Suppressor macrophage treated with lipopolysaccharide for 1 hour (primary cell): ENCODE measurements at places on chromosomes 4 and X.
A peak's percentile ranks its signal among the peaks of the same experiment; 100 is the strongest.

DNA sequence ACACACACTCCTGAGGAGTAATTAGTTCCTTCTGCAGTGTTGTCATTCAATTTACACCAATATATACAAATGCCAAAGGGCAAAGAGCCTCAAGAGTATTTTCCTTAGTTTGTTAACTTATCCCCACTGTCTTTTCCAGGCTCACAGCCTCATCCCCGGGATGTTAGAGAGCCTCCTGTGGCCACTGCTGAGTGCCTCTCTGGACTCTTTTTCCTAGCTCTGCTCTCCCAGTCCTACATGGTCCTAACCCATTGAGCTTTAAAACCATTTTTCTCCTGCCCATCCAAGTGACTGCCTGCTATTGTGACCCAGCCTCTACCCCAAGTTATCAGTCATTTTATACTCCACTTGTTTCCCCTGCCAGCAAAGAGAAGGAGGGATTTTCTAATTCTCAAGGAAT lies 23.5 kb upstream of the TTC29 start:
- DNase-seq, result no peak

- DNase-seq, result peak; percentile 72
Measured at GRCh38 chrX:130086447-130087206, 23.7 kb downstream of the ELF4 start.

DNA sequence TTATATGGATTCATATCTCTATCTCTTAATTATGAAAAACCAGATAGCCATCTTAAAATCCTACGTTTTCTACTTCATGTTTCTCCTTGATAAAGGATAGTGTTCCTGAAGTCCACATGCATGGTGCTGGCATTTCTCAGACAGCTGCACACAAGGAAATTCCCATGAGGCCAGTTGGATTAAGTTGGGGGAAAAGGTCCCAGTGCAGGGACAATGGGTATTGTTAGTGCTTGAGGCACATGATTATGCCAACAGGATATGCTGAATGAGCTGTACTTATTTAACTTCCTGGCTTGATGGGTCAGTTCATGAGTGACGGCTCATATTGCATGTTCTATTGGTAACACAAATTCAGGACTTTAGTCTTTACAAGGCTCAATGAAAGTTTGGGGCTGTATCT lies 913.9 kb upstream of the NDST4 start:
- DNase-seq, result no peak

DNA sequence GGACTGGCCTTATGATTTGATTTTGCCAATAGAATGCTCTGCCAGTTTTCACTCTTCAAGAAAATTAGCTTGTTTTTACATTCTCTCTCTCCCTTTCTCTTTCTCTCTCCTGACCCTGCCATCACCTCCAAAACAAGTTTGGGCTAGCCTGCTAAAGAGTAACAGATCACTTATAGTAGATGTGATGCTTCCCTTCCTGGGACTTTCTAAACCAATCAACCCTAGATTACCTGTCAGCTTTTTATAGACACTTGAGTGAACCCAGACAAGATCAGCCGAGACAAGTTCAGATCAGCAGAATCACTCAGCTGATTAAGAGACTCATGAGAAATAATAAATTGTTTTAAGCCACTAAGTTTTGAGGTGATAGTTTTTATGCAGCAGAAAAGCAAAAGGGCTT lies 521.2 kb downstream of the ANKRD50 start:
- no peak for DNase-seq

DNA sequence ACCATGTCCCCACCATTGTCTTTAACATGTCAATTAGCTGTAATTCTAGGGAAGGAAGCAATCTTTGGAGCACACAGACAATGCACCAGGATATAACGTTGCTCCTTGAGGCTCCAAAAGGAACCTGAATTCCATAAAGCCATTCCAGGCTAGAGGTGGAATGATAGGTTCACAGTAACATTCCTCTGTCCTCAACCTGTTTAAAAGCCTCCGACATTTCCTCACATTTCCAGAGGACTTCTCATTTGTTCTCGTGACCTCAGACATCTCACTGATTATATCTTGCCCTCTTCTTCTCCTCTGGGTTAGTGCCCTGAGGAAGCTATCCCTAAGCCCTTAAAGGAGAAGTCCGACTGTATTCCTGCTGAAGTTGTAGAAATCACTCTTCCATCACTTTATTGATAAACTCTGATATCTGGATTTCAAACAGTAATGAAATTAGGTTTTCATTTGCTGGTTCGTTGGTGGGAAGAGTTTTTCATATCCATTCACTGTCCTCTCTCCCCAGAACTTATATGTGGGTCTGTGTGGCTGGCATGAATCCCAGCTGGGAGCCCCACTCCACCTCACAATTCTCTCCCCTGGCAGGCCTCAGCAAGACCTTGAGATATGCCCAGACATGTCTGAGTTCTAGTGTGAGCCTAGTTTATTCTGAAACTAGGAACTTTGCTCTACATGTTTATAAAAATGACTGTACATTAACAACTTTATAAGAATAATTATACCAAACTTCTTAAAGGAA lies 44.2 kb upstream of the PRSS12 start:
- DNase-seq, result no peak

DNA sequence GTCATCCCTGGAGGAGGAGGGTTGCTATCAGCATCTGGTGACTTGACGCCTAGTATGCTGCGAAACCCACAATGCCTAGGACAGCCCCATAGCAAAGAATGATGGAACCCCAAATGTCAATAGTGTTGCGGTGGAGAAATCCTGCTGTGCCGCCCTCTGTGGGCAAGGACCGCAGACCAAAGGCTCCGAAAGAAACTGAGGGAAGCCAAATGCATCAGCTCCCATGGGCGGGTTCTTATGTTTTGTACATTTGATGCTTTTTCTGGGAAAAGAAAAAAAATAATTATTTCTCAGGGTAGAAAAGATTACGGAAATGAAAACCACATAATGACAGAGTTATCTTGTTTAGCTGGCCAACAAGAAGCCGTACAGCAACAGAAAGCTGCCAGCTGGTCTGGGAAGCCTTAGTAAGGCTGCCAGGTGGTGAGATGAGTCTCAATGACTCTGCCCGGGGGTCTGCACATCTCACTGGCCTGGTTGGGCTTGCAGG lies 95.0 kb upstream of the TBL1X start:
- DNase-seq, result no peak

GRCh38 chr4:109913596-109914241 lies 1.0 kb downstream of the EGF start:
- no peak for DNase-seq

DNA sequence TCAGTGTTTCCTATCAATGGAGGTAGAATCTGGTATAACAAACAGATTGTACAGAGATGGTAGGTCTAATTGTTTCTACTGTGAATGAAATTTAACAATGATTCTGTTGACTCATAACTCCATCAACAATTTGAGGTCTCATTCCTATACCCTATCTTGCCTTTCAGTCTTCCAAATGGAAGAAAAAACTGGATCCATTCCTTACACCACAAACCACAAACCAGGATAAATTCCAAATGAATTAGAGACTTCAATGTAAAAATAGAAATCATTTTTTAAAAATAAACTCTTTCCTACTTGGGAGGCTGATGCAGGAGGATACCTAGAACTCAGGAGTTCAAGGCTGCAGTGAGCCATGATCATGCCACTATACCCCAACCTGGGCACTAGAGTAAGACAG lies 114.4 kb upstream of the WDR44 start:
- no peak for DNase-seq

- DNase-seq, result no peak
Measured at GRCh38 chrX:2507904-2508627, 7.3 kb upstream of the DHRSX start.

- DNase-seq, result no peak
Measured at GRCh38 chrX:47484885-47485284, 1.9 kb upstream of the ZNF41 start.

GRCh38 chr4:38188631-38189101 lies 228.5 kb downstream of the PTTG2 start:
- no peak for DNase-seq
